MG63 (cell line): ENCODE measurements at places on chromosomes 3 and 15. TPM values are rescaled to one million over a fixed set of nuclear protein-coding genes. Genes with fewer than 3 reads are reported as not detected.

The GATM gene
- 0.23 TPM in 1 of 2 replicates, not detected in the other for total RNA-seq

The GOLGA6L7 gene
- total RNA-seq: not detected in 2 replicates

GRCh38 chr3:137294839-137295238, 337.1 kb downstream of the IL20RB start:
- DNase-seq: no peak

- no peak for DNase-seq
These were observed 23.1 kb downstream of the PLXNB1 start for GRCh38 chr3:48406443-48407431.

DNA sequence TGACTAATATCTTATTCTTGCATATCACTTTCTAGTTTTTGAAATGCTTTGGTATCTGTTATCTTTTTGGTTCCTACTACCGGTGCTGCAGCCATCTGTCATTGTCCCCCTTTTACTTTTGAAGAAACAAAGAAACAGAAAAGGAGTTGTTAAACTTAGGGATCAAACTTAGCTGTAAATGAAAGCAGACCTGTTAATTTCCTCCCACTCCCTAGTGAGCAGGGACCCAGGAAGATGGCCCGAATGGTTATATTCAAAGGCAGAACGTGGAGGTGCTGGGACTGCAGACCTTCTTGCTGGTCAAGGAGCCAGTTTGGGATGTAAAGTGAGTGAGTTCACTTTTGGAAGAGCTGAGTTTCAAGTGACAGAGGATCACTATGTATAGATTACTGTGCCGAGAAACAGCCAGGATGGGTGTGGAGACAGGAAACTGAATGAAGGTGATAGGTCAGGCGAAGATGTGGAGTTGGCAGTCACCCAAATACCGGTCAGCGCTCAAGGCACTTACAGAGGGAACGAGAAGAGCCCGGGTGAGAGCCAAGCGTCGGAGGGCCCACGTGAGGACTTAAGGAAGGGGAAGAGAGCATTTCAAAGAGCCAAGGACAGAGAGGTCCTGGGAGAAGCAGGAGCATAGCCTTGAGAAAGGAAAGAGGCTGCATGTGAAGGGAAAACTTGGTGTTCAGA, 20.1 kb downstream of the KBTBD8 start:
- DNase-seq: peak; percentile 4

DNA sequence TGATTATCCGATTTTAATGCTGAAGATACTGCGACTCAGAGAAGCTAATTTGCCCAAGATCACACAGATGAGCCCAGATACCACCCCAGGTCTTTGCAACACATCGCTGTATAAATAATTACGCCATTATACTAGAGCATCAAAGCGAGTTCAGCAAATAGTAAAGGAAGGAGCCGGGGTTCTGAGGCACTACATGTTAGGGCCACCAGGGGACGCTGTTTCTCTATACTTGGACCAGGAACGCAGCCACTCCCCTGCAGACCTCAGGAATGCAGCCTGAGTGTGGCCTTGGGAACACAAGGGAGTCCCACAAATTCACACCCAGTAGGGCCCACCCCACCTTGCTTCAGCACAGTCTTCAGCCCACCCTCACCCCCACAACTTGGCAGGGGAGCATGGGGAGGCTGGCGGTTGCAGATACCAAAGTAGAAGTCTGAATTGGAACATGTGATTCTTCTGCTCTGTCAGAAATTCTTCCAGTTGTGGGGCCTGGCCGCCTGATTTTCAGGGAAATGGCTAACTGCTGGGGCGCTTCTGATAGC, 57.8 kb upstream of the RYK start:
- peak; percentile 86 for DNase-seq
